Globus pallidus (tissue), 1 donor: ENCODE measurements at places on chromosomes 2 and 18.
A peak's percentile ranks its signal among the peaks of the same experiment; 100 is the strongest.

DNA sequence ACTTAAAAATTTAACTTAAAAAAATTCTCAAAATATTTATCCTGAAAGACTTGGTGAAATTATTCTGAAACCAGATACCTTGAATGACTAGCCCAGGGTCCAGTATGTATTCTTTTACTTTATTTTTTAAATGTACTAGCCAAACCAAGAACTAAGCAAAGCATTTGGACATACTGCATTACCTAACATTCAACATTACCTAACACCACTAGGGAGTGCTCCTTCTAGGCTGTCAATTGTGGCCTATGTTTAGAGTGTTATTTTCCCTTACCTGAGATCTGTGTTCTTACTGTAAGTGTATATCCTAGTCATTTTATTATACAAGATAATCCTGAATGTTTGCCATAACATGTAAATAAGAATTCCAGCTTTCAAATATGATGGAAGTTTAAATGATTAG lies 496.6 kb downstream of the PTPRM start:
- no peak for DNase-seq

DNA sequence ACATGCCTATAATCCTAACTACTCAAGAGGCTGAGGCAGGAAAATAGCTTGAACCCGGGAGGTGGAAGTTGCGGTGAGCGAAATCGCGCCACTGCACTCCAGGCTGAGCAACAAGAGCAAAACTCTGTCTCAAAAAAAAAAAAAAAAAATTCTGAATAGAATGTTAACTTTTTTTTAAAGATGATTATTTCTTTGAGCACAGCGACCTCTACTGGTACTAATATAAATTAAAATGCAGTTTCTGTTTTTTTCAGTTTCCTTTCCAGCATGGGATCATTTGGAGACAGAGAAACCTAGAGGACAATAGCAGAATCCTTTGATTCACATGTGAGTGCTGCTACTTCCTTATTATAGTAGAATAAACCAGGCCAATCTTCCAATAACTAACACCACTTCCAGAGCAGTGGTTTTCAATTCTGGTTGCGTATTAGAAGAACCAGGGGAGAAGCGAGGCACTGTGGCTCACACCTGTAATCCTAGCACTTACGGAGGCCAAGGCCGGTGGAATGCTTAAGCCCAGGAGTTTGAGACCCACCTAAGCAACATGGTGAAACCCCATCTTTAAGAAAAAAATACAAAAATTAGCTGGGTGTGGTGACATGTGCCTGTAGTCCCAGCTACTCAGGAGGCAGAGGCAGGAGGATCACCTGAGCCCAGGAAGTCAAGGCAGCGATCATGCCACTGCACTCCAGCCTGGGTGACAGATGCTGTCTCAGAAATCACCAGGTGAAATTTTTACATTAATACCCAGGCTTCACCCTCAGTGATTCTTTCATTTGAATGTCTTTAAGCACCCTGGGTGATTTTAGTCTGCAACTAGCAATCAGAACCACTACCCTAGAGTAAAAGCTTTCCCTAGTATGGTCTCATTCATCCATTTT lies 10.1 kb downstream of the SRSF7 start:
- peak; percentile 40 for DNase-seq

DNA sequence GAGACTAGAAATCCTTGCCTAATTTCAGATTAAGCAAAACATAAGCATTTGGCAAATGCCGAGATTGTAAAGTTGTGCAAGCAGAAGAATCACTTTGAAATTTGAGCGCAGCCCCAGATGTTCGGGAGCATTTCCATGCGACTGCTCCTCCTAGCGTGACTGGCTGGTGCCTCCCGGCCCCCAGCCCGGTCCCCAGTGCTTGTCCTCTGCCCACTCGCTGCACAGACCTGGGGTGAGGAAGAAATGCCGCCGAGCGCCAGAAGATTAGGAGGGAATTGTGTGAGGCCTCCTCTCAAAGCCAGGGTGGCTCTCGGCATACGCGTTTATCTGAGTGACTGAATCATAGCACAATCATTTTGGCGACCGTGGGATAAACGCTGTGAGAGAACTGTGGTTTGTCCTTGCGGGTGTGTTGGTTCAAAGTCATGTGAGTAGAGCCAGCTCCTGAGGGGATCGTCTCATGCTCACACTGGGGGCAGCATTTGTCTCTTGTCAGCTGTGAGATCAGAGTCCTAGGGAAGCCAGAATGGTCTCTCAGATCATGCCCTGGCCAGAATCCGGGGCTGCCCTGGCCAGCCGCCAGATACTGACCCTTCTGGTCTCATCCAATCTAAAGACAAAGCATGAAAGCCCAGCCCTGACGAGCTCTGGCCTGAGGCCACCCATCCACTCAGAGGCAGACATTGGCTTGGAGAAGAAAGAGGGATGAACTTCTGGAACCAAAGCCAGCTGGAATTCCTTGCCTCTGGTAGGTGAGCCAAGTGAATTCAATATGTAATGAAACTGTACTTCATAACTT lies 189.3 kb downstream of the SH3RF3 start:
- peak; percentile 37 for DNase-seq

GRCh38 chr18:54641734-54642133 lies 50.7 kb downstream of the DYNAP start:
- no peak for DNase-seq

DNA sequence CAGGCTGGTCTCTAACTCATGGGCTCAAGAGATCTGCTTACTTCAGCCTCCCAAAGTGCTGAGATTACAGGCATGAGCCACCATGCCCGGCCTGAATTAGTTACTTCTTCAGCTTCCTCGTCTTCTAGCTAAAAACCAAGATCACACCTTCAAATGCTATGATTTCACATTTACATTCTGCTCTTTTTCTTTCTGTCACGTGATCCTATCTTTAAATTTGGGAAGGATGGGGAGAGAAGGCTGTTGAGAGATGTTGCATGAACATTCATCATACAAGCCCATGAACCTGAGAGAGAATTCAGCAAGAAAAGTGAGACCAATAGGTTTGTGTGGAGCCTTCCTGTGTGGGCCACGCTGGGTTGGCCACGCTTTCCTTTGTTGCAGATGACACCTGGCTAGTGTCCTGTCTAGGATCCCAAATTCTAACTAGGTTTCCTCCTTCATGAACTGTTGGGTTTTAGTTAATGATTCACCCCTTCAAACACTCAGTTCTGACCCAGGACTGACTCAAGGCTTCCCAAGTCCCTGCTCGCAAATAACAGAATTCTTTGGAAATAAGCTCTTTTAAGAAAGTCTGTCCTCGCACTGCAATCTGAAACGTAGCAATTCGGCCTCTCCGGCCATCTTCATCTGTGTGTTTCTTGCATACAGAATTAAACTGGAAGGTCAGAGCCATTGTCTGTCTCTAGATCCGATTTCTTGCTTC lies 57.3 kb upstream of the CREB1 start:
- DNase-seq, result no peak

DNA sequence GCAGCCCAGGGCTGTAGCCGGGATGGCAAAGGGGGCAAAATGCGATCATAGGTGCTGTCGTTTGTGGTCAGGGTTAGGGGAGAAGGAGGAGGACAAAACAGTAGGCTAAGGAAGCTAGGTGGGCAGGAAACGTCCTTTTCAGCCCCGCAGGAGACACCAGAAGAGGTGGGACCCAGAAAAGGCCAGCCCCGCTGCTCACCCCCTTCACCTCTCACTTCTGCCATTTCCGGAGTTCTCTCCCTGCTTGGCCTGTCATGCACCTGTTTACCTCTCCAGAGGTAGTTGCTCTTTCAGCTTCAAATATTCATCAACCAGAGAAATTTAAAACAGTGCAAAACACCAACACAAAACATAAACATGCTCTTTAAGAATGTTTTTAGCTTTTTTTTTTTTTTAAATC lies 849 bp downstream of the AQP4 start:
- DNase-seq, result peak; percentile 11

- no peak for DNase-seq
Observed at GRCh38 chr2:23347471-23348092, 37.4 kb upstream of the KLHL29 start.
